ENCODE measurements at places on chromosomes 2 and 18. TPM values are rescaled to one million over a fixed set of nuclear protein-coding genes. Genes with fewer than 3 reads are reported as not detected.

DNA sequence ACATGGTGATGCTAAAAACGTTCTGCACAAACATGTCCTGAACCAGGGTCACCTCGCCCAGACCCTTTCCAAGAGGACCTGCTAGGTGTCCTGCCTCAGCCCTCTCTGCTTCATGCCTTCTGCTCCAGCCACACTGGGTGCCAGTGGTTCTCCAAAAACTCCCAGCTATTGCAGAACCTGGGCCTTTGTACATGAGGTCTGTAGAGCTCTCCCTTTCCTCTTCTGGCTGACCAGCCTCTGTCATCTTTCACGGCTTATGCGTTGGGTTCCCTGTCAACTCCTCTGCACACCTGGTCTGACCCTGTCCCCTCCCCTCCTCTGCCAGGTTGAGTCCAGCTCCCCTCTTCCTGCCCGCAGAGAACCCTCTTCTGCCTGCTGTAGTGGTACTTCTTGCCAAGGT, 35.5 kb upstream of the IGFBP5 start:
- DNase-seq: no peak

- no peak for DNase-seq
Observed at GRCh38 chr2:36469710-36470109, 114.1 kb downstream of the CRIM1 start.

DNA sequence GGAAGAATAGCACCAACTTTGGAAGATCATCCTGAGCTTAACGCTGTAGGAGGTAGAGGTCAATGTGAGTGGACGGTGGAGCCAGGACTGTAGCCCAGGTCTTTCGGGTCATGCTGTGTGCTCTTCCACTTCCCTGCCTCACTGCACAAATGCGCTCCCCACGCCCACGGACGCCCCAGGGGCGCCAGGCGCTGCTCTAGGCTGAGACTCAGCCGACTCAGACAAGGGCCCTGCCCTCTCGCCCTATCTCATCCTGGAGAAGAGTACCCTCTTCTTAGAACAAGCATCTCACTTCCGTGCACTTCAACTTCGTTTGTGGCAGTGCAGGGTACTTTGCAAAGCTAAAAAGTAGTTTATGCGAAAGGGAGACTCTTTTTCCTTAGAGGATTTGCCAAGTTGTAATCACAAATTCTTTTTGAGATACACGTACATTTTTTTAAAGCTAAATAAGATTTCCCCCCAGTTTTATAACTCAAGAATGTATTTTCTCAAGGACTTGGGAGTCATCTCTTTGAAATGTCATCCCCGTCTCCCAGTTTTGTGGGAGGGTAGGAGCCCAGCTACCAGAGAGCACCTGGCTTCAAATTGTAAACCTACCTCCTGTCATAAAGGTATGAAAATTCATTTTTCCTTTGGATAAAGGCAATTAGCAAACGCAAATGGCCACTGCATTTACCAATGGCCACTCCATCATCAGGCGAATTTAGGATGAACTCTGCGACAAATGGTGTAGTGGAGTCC, 1.2 kb upstream of the PRELID3A start:
- no peak for DNase-seq

DNA sequence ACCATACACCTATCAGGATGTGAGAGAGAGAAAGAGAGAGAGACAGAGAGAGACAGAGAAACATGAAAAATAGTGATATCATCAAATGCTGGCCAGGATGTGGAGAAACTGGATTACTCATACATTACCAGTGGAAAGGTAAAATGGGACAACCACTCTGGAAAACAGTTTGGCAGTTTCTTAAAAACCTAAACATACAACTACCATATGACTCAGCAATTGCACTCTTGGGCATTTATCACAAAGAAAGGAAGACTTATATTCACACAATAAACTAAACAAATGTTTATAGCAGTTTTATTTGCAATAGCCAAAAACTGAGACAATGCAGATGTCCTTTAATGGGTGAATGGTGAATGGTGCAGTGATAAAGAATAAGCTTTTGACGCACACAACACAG, 29.1 kb downstream of the SLC4A3 start:
- no peak for DNase-seq

GRCh38 chr2:216549926-216550690, 51.5 kb downstream of the RPL37A start:
- no peak for DNase-seq

RFTN2 gene
- polyA plus RNA-seq: not detected

Data from CD14-positive monocyte (primary cell).